ENCODE measurements at places on chromosomes 6 and 20. TPM values are rescaled to one million over a fixed set of nuclear protein-coding genes. Genes with fewer than 3 reads are reported as not detected.

WFDC12 gene
- total RNA-seq, result not detected

DNA sequence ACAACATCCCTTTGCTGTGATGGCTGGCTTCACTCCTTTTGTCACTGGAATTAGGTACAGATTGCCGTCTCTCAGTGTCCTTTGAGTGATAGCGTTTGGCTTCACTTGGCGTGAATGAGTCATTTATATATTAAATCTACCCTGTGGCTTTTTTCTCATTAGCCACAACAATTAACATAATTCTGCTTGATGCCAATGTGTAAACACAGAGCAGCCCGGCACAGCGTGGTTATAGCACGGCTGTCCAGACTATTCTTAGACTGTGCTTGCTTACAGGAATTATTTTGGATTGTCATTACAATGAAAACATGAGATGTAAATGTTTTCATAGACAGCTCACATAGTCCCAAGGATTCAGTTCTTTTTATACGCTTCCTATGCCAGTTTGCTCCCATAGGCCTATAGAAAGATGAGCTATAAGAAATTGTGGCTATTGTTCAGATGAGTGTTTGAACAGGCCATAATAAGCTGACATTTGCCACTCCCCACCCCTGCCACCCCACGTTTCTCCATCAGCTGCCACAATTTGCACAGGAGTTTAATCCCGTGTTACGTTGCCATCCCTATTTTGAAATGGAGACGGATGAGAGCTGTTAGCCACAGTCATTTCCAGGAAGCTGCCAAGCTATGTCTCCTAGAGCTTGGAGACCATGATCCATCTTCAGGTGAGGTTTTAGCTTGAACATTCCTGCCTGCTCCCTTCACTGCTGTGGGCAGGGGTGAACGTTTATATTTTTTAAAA lies 65.9 kb downstream of the PPP1R14C start:
- DNase-seq, result no peak

GRCh38 chr6:68326762-68327161 lies 308.3 kb upstream of the ADGRB3 start:
- no peak for DNase-seq

DNA sequence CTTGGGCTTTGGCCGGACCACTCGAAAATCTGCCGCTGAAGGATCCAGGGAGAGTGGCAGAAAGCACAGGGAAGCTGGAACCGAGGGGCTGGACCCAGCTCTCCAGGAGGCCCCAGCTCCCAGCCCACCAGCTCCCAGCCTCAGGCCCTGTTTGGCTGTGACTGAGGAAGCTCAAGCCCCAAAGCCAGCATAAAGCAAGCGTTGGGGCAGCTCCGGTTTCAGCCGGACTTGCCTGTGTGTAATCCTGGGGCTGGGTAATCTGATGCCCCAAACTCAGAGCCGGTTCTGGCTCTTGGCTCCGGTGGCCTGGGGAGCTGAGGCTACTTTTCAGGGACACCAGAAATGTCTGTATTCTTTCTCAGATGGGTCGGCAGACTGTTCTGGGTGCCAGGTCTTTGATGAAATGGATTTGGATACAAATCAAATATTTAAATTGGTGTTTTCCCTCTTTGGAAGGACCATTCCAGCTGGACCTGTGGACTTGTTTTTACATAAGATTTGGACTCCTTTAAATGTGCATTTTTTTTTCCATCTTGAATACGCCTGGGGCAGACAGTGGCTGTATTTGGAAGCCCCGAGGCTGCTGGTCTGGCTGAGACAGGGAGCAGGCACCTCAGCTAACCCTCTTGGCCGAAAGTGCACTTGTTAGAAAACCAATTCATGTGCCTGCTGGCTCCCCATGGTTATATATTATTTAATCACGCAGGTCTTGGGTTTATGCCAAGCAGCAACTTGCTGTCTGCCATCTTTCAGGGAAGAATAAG lies 29.7 kb downstream of the RPP40 start:
- no peak for DNase-seq

GRCh38 chr20:944774-945410 lies 28.8 kb upstream of the ANGPT4 start:
- DNase-seq, result no peak

GRCh38 chr20:10131732-10132345 lies 86.8 kb upstream of the SNAP25 start:
- DNase-seq, result no peak

SPTLC3 gene
- total RNA-seq, result 0.59 TPM

All from CD4-positive, alpha-beta T cell (primary cell).